GM12878 (cell line): ENCODE measurements at places on chromosomes 5 and 9. TPM values are rescaled to one million over a fixed set of nuclear protein-coding genes. Genes with fewer than 3 reads are reported as not detected.

The CCNI2 gene
- 3.4 and 4.8 TPM in 2 replicates for total RNA-seq

The POU4F3 gene
- total RNA-seq = 0.08 TPM in 1 of 2 replicates, not detected in the other

The CD72 gene
- total RNA-seq = 8.9 and 9.0 TPM in 2 replicates

The LRRTM2 gene
- total RNA-seq = 0.05 TPM in 1 of 2 replicates, not detected in the other

The TAF11L10 gene
- total RNA-seq = not detected in 2 replicates
